Stimulated activated CD8-positive, alpha-beta memory T cell treated with anti-CD3 and anti-CD28 coated beads, Interleukin-15, amount 100 ng/mL, for 24 hours (primary cell): ENCODE measurements at places on chromosomes 6 and 20.
A peak's percentile ranks its signal among the peaks of the same experiment; 100 is the strongest.

- no peak for DNase-seq
Observed at GRCh38 chr6:23077772-23078171, 508.4 kb downstream of the HDGFL1 start.

DNA sequence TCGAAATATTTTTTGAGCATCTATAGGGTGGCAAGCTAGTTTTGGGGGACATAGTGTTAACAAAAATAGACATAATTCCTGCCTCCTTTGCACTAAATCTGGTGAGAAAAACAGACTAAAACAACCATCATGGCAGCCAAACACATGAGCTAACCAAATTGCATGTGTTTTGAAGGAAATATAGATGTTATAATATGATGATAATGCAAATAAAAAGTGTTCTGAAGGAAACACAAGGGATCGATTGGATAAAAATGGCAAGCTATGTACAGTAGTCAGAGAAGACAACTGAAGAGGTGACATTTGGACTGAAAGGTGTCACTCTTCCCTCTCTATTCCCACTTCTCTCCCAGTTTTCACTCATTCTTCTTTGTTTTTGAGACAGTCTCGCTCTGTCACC is 706.9 kb downstream of the PTPRT start:
- no peak for DNase-seq

- DNase-seq: no peak
Observed at GRCh38 chr6:24353861-24354260, 4.0 kb downstream of the DCDC2 start.

GRCh38 chr20:10610251-10610650 is 63.5 kb downstream of the JAG1 start:
- DNase-seq: no peak

GRCh38 chr20:61902221-61902869 is 163.3 kb downstream of the TAF4 start:
- no peak for DNase-seq

DNA sequence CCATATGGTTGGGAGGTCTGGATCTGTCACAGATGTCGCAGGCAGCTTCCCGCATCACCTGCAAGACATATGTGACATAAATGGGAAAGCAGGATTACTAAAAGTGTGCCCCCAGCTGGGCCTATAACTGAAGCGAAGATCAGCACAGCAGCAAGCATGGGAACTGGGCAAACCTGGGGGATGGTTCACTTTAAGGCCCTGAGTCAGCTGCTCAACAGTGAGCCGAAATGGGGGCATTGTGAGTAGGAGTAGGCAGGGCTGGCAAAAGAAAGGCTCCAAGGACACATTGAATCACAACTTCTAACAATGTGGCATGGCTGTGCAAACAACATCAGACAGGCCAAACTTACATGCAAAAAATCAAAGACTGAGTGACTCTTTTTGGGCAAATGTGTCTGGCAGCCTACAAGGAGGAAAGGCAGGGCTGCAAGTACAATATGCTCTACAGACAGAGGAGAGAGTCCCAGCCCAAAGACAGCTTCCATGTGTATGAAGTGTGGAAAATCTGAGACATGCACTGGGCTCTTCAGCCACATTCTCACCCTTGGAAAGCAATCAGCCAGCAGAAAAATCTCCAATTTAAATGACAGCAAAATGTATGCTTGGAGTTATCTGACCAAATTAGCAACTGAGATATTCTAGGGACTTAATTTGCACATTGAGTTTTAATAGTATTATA is 531.0 kb upstream of the MMS22L start:
- DNase-seq: no peak

- DNase-seq: no peak
Observed at GRCh38 chr20:63006540-63007359, at the start of gene BHLHE23. TSS of gene BHLHE23 (minus strand) at chr20:63006964. CDS start at chr20:63006774, 190 bp downstream.

- no peak for DNase-seq
Observed at GRCh38 chr6:46078294-46078693, 51.5 kb upstream of the ENPP4 start.

- no peak for DNase-seq
Observed at GRCh38 chr6:37241775-37242428, 15.7 kb upstream of the TBC1D22B start.

DNA sequence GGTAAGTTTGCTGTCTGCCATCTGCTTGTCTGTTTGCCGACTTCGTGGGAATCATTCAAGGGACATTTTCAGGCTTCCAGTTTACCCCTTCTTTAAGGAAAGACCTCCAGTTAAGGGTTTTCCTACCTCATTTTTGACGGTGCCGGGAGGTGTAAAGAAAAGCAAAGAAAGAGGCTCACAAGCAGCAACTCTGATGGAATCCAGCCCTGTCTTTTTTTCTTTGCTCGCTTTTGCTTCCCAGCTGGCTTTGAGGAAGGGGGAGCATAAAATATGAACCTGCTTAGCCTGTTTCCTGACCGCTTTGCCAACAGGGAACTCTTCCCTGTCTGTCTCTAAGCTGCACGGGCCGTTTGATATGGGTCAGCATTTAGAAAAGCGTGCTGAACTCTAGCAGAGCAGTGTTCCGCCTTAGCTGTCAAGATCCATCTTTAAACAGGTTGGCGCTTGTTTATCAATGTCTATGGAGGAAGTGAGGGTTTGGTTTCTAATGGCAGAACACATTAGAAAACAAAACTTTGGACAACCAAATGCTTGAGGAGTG is 13.8 kb downstream of the SYTL3 start:
- no peak for DNase-seq

DNA sequence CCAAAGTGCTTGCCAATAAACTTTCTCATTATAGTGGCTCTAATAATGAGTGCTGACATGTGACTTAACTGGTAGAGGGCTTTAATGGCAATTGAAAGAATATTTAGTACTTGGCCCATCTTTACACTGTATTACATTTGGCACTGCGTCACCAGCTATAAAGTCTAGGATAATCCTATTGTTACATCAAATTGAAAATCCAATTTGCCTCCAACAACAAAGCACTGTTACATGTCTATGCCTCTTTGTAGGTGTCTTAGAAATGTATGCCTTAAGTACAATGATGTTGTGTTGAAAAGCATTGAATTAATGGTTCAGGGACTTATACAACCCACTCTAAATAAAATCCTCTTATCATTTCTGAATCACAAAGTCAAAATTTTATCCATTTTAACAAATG is 420.4 kb upstream of the JAG1 start:
- DNase-seq: no peak

DNA sequence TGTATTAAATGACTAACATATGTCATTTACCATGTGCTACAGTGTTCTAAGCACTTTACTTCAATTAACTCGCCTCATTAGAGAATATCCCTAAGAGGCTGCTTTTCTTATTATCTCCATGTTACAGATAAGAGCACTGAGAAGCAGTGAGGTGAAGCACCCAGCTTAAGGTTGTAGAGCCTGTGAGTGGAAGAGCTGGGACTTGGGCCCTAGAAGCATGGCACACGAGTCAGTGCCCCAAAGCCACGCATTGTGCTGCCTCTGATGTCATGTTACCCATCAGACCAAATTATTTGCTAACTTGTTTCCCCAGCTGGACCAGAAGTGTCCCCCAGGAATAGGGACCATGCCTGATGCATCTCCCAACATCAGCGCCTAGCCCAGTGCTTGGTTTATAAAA is 34.1 kb downstream of the POFUT1 start:
- no peak for DNase-seq

- peak; percentile 47 for DNase-seq
Observed at GRCh38 chr6:31660381-31661261, at the start of gene C6orf47. TSS of gene C6orf47 (minus strand) at chr6:31660778. CDS start at chr6:31659947, 831 bp downstream.

- no peak for DNase-seq
Observed at GRCh38 chr20:62056975-62057374, 8.7 kb downstream of the TAF4 start.

- no peak for DNase-seq
Observed at GRCh38 chr6:119800526-119800925, 451.0 kb upstream of the MAN1A1 start.

DNA sequence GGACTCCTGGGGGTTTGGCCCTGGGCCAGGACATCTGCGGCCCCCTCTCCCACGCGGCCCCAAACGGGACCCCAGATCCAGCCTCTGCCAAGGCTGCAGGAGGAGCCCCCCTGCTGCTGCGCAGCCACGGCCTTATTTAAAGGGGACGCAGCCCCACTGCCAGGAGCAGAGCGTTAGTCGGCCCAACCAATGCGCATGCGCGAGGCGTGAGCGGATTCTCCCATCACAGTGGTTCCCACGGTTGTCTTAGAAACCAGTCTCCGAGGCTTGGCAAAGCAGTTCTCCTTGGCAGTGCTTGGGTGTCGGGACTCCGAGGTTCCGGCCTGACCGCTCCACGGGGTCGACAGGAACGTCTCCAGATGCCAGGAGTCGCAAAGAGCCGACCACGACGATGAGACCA is 288.3 kb upstream of the ZNF337 start:
- DNase-seq: no peak

GRCh38 chr6:116265041-116265829 is 11.4 kb upstream of the TSPYL4 start:
- no peak for DNase-seq
